ENCODE measurements at places on chromosomes 1 and 21.

DNA sequence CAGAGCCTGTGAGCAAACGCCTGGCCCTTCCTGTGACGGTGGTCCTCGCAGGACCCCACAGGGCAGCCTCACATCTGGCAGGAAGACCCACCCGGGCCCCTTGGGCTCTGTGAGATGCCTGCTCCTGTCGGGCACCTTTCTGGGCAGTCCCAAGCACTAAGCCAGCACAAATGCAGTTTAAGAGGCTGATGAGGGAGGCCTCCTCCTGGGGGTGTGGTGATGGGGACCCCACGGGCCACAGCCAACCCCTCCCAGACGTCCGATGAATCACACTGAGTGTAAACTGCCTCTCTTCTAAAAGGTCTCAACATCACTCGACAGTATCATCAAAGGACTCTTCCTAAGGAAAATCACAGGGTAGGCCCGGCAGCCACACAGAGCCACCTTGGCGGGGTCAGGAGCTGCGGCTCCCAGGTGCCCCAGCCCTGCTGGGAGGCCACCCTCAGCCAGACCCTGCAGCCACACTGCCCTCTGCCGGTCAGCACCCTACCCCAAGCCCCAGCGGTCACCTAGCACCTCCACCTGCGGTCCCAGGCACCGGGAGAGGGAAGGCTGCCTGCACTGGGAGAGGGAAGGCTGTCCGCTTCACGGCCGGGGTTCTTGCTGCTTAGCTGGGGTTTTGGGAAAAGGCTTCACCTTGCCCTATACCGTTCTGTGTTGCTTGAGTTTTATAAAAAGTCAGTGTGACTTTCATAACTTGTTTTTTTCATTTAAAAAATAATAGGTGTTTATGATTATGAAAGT lies 3.9 kb upstream of the PRKCZ start:
- DNase-seq = no peak

GRCh38 chr1:168918860-168919741 lies 187.4 kb upstream of the ATP1B1 start:
- no peak for DNase-seq

DNA sequence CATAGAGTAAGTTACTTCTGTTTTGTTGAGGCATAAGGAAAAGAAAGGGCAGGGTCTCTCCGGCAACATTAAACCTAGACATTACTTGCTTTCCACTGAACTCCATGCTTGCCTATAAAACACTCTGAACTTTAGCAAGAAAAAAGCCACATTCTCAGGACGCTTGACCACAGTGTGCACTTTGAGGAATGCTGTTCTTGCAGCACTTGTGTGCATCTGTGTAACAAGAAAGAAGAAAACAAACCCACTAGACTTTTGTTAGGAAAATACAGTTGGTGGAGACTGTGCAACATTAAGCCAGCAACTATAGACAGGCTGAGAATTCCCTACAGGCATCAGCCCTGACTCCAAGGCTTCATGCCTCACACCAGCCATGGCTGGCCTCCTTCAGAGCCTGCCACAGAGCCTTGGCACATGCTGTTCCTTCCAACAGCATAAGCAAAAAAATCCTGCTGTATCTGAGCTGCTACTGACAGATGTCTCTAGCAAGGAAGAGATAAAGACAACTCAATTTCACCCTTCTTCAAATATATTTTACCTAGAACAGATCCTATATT lies 5.8 kb downstream of the PDZK1 start:
- DNase-seq = no peak

DNA sequence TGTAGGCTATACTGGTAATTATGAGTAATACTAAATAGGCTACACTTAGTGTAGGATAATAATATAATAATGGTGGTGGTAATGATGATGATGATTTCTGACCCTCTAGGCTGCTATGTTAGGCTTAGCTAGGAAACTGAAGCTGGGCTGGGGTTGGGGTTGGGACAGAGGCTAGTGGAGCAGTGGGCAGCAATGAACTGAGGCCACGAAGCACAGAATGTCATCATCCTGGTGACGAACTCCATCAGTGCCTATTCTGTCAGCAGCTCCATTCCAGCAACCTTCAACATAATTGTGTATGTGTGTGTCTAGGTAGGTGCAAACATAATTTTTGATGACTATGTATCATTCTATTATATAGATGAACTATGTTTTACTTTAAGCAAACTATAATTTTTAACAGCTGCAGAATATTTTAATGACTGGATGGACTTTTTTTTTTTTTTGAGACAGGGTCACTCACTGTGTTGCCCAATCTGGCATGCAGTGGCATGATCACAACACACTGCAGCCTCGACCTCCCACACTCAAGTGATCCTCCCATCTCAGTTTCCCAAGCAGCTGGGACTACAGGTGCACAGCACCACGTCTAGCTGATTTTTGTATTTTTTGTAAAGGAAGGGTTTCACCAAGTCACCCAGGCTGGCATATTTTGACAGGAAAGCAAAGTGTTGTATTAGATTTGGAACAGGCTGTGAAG lies 12.9 kb upstream of the CLIC4 start:
- no peak for DNase-seq

GRCh38 chr1:234612352-234613127 lies 2.6 kb upstream of the IRF2BP2 start:
- DNase-seq = no peak

DNA sequence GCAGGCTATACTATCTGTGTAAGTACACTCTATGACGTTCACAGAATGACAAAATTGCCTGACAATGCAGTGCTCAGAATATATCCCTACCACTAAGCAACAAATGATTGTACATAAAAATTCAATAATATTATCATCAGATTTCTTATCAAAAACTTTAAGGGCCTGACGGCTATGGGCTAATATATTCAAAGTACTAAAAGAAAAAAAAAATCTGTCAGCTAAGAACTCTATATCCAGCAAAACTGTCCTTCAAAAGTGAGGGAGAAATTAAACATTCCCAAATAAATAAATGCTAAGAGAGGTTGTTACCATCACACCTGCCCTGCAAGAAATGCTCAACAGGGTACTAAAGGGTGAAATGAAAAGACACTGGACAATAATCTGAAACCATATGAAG lies 127.3 kb downstream of the TM2D1 start:
- DNase-seq = no peak

GRCh38 chr1:76866566-76866965 lies 714 bp upstream of the ST6GALNAC5 start:
- DNase-seq = no peak

Measured in activated gamma-delta T cell (primary cell).